ENCODE measurements at places on chromosomes 5 and 9. TPM values are rescaled to one million over a fixed set of nuclear protein-coding genes. Genes with fewer than 3 reads are reported as not detected.

DNA sequence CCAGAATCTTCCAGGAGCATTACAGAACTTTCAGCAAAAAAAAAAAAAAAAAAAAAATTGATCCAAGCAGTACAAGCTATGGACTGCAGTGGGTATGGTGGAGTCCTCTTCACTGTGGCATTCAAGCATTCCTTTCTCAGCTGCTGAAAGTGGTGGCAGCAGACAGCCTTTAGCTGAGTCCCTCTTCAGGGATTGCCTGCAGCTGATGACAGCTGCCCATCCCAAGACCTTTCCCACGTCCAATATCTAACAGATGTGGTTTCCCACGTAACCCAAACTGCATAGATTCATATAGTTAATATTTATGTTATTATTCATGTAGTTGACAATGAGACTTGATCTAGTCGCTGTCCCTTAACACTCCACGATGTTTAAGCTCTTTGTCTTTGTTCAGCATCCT is 475.9 kb downstream of the TLE1 start:
- DNase-seq = no peak

Gene PCDHGA11
- 2.3 TPM for total RNA-seq

Gene THBS4
- total RNA-seq = 0.37 TPM

DNA sequence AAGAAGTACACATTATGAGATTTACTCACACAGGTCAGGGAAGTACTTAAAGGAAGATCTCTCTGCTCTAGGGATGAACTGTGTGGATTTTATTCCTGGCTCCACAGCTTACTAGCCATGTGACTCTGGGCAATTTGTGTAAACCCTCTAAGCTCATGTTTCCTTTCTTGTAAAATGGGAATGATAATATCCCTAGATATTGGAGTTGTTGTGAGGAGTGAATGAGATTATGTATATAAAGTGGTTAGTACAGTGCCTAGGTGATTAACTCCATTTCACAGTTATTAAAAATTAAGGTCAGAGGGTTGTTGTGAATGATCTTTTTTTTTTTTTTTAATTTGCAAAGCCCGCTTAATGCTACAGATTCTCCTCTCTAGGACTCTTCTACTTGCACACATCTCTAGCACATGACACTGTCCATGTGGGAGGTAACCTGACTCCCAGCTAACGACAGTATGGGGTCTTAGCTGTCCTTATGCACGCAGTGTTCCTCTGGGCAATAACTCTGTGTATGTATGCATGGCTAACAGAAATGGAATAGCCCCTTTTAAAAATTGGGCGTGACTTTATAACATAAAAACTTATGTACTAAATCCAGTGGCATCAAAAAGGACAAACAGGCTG is 23.9 kb upstream of the MYOT start:
- no peak for DNase-seq

GRCh38 chr9:69389437-69389995 is 64.5 kb downstream of the ENTREP1 start:
- no peak for DNase-seq

- DNase-seq = no peak
These were observed 41.9 kb downstream of the NIM1K start for GRCh38 chr5:43233946-43234345.

- peak; percentile 41 for DNase-seq
These were observed 30.0 kb upstream of the TTLL11 start for GRCh38 chr9:122122903-122123632.

- DNase-seq = no peak
These were observed 121.7 kb downstream of the TUSC1 start for GRCh38 chr9:25556540-25556939.

Gene ECPAS
- 68.3 TPM for total RNA-seq

Gene TMC1
- 0.55 TPM for total RNA-seq

Gene GARIN3
- not detected for total RNA-seq

DNA sequence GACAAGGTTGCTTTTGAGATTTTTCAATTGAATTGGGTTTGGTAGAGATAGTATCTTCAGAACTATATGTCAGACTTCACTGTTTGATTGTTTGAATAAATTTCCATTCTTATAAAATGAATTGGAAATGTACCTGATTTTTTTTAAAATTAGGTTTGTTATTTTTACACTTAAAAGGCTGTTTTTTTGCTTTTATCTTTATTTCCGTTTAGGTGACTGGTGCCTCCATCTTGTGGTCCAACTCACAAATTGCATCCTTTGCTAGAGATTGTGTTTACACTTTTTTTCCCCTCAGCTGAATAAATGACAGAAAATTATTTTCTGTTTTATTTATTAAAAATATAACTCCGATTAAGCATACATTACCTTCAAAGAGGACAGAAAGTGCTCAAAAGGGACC is 15.6 kb downstream of the NDUFAF2 start:
- DNase-seq = peak; percentile 25

Gene C5orf34
- total RNA-seq = 2.2 TPM

- DNase-seq = peak; percentile 19
These were observed 44.4 kb downstream of the ACTBL2 start for GRCh38 chr5:57437976-57438805.

DNA sequence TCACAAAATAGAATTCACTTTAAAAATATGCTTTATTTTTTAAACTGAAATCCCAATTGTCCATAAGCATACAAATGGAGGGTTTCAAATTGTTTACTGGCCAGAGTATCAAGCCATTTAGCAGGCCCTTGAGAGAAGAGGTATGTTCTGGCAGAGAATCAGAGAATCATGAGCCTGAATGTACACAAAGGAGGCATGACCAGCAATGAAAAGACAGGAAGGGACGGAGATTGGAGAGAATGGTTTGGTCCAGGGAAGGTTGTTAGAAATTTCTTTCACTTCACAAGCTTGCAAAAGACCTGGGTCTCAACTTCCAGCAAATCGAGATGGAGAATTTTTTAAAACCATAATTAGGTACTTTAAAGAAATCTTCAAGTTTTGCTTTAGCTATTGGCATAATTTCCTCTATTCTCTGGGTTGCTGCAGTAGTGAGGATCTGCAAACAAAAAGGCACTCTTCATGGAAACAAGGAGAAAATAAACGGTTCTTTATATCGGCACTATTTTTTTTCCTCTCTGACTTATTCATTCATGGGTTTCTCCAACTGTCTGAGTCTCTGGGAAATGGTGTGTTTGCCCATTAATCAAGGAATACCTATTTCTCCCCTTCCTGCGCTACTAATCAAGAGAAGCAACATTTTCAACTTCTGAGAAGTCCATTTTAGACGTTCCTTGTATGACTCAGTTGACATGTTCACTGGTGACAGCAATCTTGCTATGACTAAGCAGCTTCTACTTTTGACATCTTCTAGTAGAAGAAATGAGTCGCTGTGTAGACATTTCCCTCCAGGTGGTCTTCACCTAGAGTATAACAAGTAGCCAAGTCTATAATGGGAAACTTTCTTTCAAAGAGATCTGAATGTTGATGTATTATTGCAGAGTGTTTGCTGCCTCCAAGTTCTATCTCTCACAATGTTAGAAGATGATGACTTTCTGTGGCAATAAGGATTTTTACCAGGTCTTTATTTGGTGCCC is 23.1 kb upstream of the ERCC6L2 start:
- peak; percentile 70 for DNase-seq

- no peak for DNase-seq
These were observed 18.7 kb upstream of the ADAM19 start for GRCh38 chr5:157594257-157594656.

Gene CTNND2
- total RNA-seq = not detected

GRCh38 chr5:82351754-82352145 is 73.6 kb upstream of the RPS23 start:
- peak; percentile 78 for DNase-seq

DNA sequence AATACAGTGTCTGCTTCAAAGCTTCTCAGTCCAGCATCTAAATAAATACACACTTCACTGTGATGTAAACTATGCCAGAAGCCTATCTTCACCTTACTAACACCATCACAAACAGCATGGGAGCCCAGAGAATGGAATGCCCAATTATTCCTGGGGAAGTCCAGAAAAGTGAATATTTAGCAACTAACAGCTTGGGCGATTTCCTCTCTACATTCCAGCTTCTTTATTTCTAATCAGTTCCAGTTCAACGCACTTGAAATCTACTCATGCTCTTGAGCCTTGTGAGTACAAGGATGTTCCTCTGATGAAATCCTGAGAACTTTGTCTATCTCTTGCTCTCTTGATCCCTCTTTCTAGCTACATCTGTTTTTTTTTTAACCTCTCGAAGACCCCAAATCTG is 100.4 kb upstream of the C9orf72 start:
- no peak for DNase-seq

Gene RNF14
- total RNA-seq = 56.0 TPM

DNA sequence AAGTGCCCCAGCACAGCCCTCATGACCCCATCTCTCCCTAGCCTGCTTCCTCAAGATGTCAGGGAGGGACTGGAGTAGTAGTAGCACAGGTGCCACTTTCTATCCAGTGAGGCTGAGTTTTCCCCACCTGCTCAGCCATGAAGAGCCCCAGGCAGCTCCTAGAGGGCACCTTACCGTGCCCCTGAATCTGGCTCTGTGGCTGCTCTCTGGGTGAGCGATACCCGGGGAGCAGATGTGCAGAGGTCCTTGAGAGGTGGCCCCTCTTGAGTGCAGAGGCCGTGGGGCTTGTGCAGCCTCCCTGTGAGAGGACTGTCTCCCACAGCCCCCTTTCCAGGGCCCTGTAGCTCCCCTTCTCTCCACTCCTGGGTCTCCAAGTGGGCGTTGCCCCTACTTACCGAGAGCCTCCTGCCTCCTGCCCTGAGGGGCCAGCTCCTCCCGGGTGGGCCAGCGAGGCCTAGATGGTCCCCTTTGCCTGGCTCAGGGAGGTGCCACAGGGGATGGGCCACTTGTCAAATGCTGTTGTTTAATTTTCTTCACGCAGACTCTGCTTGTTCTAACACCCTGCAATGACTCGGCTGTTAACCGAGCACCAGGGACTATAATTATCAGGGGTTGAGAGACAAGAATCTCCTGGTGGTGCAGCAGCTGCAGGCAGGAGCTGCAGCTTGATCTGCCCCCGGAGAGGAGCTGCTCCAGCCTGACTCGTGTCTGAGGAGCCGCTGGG is 29.6 kb upstream of the PITX1 start:
- no peak for DNase-seq

Gene FREM1
- total RNA-seq = 0.16 TPM

Gene PCDH12
- 0.31 TPM for total RNA-seq

- no peak for DNase-seq
These were observed 1084.4 kb upstream of the WWC1 start for GRCh38 chr5:167207081-167207480.

Gene PAEP
- not detected for total RNA-seq

DNA sequence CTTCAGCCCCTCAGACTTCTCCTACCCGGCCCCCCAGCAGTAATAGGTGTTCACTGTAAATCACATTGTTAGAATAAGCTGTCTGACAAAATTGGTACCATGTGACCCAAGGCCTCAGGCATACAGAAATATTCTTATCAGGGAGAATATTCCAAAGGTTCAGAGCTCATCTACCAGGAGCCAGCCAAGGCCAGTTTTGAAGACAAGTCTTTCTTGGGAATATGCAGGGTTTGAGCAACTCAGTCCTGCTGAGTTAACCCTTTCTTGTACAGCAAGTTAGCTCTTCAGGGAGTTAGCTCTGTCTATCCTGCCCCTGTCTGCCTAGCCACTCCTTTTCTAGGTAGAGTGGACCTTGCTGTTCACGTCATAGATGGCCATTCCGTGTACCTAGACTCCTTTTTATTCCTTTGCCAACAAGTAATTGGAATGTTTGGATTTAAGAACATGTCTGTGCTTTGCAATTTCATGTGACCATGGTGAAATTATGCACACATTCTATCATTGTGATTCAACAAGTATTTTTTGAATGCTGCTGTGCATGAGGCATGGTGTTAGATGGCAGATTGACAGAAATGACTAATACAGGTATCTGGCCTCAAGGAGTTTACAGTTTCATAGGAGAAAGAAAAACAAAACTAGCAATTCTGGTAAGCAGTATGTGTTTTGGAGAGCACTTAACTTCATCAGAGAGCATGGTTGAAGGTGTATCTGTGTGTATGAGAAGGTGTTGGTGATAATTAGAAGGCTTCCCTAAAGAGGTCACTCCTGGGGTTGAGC is 22.6 kb downstream of the TGFBR1 start:
- DNase-seq = peak; percentile 82

- DNase-seq = no peak
These were observed 582.3 kb downstream of the CAAP1 start for GRCh38 chr9:26310294-26310693.

- DNase-seq = no peak
These were observed 218.6 kb downstream of the AGTPBP1 start for GRCh38 chr9:85523202-85523601.

GRCh38 chr5:68385936-68386335 is 170.4 kb downstream of the PIK3R1 start:
- no peak for DNase-seq

Gene TCF7
- total RNA-seq = 3.3 TPM

DNA sequence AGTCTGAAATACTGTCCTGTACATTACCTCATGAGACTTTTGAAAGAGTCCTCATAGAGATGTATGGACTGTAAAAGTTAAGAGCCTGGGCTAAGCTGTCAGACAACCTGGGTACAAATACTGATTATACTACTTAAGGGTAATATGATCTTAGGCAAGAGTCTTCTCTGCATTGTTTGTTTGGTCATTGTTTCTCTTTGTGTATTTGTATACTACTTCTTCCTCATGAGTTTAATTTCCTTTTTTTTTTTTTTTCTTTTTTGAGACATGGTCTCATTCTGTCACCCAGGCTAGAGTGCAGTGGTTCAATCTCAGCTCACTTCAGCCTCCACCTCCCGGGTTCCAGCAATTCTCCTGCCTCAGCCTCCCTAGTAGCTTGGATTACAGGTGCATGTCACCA is 2.6 kb upstream of the PFDN1 start:
- no peak for DNase-seq

GRCh38 chr5:114243972-114244317 is 117.9 kb upstream of the KCNN2 start:
- no peak for DNase-seq

DNA sequence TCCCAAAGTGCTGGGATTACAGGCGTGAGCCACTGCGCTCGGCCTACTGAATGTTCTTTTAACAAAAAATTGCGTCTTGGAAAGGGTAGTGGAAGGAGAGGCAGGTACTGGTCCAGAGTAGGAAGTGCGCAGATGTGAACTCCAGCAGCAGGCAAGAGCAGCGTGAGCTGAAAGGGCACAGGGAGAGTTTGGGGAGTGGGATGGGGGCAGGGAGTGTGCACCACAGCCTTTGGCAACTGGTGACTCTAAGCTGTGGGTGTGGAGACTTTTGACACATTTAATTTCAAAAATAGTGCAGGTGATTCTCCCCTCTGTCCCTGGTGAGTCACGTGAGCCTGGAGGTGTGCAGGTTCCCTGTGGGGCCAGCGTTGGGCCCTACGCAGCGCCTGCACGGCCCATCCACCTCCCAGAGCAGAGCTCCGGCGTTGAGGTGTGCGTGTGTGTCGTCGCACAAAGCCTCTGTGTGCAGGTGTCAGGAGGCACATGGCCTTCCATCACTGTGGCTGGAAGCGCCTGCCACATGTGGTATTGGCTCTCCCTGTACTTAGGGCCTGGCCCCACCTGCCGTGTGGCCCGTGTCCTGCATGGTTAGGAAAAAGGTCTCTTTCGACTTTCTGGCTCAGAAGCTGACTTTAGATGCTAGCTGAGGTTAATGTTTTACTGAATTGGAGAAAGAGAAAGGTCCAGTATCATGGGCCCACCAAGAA is 11.5 kb downstream of the SQSTM1 start:
- DNase-seq = no peak

GRCh38 chr5:57681942-57682341 is 199.3 kb upstream of the ACTBL2 start:
- DNase-seq = no peak

- no peak for DNase-seq
These were observed 6.3 kb upstream of the KCNIP1 start for GRCh38 chr5:170497311-170498038.

- no peak for DNase-seq
These were observed 76.8 kb downstream of the TRIO start for GRCh38 chr5:14219800-14220512.

All from HFFc6 (cell line).